ENCODE measurements at places on chromosomes 7 and 10.
A peak's percentile ranks its signal among the peaks of the same experiment; 100 is the strongest.

DNA sequence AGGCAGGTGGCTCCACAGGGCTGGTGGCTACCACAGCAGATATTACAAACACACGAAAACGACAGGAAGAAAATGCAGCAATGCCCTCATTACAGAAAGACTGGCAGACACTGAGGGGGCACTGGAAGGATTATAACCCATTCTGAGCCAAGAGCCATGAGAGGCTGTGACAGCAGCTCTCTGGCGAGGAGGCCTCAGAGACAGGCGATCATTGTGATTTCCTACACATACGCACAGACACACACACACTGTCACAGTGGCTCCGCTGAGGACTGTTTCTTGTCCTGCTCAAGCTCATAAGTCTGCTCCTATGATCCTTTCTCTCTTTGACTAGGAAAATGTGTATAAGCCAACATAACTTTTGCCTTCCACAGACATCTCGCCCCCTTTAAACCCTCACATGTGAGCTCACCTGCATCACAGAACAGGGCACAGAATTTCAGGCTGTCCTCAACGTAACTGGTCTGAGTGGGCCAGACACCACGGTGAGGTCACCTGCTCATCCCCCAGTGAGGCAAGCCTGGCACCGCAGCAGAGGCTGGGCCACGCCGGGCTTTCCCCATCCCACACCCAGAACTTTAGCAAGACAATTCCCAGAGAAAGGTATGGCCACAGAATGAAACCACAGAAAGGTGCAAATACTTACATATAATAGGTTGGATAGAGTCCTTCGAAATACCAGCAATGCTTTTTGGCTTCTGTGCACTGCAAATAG is 51.7 kb downstream of the VOPP1 start:
- DNase-seq: no peak

DNA sequence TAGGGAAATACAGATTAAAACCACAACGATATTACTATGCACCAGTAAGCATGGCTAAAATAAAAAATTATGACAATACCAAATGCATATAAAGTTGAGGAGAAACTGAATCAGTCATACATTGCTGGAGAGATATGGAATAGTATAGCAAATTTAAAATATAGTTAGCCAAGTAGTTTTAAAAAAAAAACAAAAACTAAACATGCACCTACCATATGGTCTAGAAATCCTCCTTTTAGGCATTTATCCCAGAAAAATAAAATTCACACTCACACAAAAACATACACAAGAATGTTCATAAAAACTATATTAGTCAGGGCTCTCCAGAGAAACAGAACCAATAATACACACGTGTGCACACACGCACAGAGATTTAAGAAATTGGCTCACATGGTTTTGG is 175.8 kb downstream of the IPMK start:
- no peak for DNase-seq

DNA sequence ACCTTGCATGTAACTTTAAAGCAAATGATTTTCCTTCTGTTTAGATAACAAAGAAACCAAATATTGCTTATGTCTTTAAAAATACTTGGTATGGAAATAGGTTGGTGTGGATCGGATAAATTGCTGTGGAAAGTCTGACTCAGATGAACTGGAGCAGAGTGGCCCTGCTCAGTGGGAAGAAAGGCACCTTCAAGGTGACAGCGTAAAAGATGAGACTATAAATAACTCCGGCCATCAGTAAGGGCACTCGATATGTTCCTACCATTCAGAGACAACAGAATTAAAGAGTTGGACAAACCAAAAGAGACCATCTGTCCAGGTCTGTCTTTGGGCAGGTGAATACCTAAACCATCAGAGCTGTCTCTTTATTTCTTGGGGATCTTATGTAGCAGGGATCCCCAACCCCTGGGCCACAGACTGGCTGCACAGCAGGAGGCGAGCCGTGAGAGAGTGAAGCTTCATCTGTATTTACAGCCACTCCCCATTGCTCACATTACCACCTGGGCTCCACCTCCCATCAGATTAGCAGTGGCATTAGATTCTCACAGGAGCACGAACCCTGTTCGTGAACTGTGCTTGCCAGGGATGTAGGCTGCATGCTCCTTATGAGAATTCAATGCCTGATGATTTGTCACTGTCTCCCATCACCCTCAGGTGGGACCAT is 357.1 kb downstream of the PRPF18 start:
- DNase-seq: no peak

DNA sequence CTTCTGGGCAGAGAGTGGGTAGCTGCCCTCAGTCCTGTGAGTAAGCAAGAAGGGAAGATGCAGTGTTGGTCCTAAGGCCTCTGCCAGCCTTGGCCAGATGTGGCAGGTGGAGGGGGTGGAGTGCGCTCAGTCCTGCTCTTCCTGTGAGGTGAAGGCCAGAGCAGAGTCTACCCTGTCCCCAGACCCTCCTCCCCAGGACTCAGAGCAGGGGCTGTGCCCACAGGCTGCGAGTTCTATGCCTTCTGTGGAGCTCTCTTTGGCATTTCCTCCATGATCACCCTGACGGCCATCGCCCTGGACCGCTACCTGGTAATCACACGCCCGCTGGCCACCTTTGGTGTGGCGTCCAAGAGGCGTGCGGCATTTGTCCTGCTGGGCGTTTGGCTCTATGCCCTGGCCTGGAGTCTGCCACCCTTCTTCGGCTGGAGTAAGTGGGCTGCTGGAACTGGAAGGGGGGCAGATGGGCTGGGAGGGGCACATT is 4.0 kb downstream of the OPN4 start:
- no peak for DNase-seq

DNA sequence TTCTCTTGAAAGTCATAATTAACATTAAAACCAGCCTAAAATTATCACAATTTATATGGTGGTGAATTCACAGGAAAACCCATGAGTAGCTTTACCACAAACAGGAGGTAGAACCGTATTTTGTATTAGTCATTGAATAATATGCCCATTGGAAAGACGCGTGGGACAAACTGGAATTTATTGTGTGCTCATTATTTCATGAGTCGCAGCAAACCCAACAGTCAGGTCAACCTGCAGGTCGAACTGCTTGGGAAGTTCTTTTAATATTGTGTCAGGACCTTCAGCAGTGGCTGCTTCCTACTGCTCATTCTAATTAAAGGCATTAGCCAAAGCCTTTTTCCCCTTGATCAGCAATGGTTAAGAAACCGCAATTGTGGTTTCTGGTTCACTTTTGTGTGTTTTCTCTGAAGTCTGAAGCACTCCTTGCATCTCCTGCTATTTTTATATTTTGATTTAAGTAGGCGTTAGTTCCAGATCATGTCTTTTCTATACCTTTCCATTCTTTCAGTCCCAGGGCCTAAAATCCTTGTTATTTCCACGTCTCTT is 100.1 kb downstream of the RAB11FIP2 start:
- no peak for DNase-seq

DNA sequence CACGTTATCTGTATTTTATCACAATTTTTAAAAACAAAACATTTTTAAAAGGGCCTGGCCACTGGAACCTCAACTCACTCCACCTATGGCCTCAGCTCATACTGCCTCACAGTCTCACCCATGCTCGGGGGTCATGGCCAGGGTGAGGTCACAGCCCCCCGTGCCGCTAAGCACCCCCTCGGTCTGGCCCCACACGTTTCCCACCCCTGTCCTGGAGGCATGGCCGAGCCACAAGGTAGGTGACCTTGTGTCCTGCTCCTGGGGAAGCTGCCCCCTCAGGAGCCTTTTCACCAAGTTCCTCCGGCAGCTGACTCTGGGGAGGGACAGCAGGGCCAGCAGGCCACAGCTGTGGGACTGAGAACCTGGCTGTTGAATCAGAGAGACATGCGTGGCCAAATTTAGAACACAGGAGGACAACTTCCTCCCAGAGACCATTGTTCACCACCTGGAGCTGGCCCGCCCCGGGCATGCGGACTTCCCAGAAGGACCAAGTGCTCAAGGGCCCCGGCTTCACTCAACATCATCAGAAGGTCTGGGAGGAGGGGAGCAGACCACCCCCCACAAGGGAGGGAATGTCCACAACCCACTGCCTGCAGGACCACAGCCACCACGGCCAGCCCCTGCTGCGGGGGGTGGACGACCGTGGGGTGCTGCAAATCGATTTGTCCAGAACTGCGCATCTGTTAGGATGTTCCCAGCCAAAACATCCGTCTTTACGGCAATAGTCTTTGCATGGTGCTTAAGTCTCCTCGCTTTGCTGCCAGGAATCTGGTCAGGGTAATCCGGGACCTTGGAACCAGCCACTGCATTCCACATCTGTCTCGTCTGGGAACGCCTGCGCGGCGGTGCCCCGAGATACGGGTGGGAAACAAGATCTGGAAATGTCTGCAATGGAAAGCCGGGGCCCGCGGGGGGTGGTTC is 48.6 kb upstream of the PDGFA start:
- no peak for DNase-seq

DNA sequence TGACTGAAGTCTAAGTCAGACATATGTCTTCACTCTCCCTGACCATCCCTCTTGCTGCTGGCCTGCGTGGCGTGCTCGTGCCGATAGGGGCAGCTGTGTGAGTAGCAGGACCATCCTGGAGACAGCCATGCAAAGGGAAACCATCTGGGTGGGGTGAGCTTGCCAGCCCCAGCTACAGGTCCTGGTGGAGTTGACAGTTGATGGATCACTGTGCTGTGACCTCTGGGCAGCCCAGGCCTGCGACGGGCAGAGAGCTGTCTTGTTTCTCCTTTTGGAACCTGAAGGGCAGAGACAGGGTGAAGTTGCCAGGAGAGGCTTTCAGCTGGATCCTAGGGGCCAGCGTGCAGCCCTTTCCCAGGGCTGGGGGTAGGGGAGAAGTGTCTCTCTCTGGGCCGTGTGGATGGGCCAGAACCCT is 44.7 kb downstream of the GRK5 start:
- no peak for DNase-seq

- DNase-seq: peak; percentile 89
These were observed at the start of gene VWDE for GRCh38 chr7:12403287-12404181. TSS of gene VWDE (minus strand) at chr7:12403865. CDS start at chr7:12403716, 149 bp downstream.

DNA sequence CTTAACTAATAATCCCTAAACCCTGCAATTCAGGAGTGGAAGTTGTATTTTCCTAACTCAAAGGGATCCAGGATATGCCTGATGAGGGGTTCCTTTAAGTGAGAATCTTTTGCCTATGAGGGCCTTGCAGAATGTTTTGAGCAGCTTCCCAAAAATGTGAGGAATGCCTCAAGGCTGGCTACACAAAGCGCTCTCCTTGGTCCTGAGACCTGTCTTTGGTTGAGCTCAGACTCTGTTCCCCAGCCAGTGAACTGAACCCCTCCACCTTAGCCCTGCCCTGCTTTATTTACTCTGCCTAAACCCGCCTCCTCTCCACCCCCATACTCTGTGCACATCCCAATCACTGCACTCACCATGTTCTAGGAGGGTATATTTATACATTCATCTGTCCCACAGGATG is 108.6 kb downstream of the NRCAM start:
- no peak for DNase-seq

DNA sequence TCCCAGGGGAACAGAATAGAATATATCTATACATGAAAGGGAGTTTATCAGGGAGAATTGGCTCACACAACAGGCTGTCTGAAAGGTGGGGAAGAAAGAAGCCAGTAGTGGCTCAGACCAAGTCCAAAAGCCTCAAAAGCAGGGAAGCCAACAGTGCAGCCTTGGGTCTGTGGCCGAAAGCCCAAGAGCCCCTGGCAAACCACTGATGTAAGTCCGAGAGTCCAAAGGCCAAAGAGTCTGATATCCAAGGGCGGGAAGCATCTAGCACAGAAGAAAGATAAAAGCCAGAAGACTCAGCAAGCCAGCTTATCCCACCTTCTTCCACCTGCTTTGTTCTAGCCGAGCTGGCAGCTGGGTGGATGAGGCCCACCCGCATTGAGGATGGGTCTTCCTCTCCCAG is 172.5 kb downstream of the CCDC71L start:
- no peak for DNase-seq
